ENCODE measurements at places on chromosomes 2 and 18.

DNA sequence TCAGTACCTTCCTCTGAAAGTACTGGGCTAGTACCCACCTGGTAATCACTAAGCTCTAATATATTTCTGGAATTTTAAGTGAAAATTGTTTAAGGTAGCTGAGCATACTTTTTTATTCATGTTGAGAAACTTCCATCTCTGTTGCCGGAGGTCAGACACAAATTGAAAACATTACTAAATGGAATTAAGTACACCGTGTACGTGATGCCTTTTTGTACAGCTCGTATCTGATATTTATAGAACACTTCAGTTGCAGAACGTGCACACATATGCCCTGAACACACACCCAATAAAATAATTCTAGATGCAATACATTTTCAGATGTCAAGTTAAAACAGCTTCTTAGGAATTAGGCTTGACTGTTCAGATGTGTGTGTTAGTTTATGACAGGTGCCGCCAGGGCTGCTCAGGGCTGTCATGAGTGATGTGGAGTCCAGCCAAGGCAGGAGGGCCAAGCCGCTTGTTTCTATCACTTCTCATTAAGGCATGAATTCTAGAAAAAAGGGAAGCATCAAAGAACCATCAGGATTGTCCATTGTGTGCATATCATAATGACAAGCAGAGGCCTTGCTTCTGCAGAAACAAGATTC lies 80.9 kb upstream of the FOSL2 start:
- no peak for DNase-seq

- DNase-seq, result no peak
Measured at GRCh38 chr2:74602586-74603281, 45.4 kb downstream of the M1AP start.

DNA sequence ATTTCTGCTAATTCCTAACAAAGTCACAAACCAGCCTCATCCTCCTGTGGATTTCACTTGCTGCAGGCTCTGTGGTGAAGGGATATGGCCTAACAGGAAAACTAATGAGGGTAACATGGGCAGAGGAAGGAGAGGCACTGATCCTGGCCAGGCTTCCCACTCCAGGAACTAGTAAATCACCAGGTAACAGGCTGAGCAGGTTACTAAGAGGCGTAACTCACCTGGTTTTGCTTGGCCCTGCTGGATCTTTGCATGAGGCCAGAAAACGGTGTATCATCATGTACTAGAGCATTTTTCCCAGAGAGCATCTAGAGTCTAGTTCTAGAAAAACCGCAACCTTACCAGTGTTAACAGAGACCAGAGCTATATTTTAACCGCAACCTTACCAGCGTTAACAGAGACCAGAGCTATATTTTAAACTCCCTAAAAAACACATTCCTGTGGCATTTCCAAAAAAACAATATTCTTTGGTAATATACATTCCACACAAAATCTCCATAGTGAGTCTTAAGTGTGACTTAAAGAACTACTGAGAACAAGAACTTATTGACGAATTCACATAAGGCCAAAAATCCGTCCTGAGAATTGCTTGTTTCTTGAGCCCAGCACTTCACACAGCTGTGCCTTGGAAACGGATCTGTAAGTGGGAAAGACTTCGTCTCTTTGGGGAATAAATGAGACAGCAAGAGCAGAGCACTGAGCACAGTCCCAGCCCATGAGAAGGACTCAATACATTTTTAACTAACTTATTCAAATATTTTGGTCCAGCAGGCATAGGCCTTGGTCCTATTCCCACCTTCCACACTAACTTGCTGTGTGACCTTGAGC lies 43.4 kb downstream of the DPP4 start:
- DNase-seq, result no peak

DNA sequence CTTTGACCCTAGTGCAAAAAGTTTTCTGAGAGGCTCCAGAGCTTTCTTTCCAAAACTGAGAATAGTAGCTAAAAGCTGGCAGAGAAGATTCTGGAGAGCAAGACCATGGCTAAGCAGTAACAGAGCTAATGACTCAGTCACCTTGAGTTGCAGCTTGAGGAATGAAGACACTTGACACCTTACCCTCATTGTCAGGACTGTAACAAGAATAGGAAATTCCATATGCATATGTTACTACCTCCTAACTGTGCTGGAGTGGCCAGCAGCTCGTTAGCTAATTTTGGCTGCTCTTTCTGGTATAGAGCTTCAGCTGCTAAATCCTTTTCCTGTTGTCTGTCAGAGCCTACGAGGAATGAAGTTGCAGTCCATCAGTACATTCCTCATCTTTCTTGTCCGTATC lies 68.6 kb upstream of the LHCGR start:
- no peak for DNase-seq

GRCh38 chr2:133515271-133515670 lies 53.0 kb downstream of the NCKAP5 start:
- no peak for DNase-seq

- no peak for DNase-seq
Measured at GRCh38 chr2:216118474-216118873, 9.3 kb downstream of the XRCC5 start.

DNA sequence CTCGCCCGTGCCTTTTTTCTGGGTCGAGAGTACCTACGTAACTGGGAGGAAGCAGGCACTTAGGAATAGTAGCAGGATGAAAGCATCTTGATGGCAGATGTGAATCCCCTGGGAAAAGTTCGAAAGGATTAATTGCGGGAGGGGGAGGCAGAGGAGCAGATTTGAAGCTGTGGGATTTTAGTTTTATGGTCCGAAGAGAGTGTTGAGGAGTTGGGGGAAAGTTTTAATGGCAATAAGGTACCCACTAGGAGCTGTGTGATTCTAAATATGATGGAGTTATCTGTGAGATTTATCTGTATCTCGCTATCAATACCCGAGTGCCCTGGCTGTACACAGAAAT lies 1.1 kb downstream of the AGFG1 start:
- no peak for DNase-seq
